ENCODE measurements at places on chromosomes 4 and X.

DNA sequence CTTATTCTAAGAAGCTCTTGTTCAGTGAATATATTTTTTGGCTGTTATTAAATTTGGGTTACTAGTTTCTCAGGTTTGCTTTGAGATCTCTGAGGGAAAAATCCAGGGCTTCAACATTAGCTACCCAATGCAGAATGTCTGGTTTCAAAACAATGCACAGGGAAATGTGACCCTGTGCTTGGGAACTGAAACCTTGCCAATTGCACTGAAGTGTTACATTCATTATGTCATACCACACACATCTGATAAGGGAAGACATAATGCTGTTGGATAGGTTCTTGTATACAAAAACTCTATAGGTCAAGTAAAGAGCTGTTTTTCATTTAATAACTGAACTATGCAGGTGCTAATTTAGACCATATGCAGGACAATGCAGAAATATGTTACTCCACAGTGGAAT is 345.3 kb upstream of the BMP3 start:
- DNase-seq, result no peak

DNA sequence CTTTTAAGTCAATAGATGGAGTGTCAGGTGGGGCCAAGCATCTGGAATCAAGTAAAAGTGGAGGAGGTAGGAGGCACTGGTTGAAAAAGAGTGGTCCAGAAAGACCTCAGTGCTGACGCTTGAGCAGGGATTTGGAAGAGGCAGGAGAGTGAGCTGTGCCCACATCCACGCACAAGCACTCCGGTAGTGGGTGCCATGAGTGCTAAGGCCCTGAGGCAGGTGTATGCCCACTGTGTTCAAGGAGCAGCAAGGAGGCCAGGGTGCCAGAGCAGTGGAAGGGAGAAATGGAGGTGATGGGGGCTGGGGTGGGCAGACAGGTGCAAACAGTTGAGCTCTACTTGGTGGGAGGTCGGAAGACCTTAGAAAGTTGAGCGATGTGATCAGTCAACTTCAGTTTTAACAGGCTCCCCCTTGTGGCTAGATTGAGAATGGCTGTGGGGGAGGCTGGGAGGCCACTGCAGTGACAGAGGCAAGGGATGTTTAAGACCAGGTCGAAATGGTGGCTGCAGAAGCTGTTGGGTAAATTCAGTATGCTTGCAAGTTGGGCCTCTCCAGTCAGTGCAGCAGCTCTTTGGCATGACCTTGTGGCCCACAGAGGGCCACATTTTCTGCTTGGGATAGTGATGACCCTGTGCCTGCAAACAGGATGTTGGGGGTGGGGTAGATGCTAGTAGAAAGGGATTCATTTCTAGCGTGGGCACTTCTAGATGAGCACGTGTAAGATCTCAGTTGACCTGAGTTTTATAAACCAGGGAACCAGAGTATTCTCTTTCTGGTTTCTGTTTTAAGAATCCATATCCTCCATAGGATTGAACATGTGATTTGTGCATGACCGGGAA is 12.7 kb downstream of the TKTL1 start:
- peak; percentile 74 for DNase-seq

DNA sequence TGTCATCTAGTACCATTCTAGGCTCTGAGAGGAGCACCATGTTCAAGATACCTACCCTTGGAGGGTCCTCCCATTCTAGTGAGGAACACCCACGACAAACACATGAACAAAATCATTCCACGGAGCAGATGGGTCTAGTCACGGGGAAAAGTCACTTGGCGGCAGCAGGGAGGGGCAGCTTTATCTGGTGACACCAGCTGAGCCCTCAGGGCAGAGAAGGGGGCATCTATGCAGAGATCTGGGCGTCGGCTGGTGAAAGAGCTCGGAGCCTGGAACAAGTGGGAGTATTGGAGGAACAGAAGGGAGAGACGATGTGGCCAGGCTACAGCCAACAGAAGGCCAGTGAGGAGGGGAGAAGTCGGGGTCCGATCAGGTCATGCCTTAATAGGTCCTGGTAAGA is 11.9 kb upstream of the PDHA1 start:
- peak; percentile 73 for DNase-seq

GRCh38 chr4:141845901-141846300 is 209.5 kb downstream of the IL15 start:
- DNase-seq, result no peak

DNA sequence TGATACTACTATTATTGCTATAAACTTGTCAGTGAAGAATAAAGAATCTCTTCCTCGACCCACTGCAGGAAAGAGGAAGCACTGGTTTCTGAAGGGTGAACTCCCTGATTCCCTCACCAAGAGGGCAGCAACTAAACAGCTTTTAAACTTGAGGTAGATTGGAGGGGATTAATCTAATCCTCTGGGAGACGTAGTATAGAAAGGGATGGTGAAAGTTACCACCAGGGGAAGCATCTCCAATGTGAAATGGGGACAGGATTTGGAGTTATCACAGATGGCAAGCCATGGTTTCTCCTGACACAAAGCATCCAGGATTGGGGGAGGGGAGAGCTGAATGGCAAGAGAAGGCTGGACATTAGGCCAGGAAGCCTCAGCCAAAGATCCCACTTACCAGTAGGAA is 62.7 kb upstream of the PTPN13 start:
- no peak for DNase-seq

DNA sequence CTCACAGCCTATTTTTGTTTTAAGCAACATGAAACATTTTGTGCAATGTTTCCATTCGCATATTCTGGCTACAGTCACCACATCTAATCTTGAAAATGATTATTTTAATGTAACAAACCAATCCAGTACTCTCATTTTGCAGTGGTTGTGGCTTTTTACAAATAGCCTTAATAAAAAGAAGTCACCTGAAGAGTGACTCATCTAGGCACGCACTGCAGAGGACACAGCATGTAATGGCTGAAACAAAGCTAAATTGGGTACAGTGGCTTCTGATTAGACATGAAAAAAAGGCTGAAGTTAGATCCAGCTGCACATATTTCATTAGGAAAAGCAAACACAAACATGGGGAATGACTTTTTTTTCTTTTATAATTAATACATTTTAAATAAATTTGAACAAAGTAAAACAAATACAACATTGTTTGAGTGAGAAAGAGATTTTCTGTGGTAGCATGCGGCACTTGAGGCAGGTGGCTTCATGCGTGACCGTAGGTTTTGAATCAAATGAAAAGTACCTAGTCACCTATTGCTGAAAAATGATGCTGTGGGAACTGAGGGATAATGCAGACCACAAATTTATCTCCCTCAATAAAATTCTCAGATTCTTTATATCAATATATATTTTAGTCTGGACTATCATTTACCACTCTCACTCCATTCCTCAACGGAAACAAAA is 240.8 kb upstream of the DDX53 start:
- DNase-seq, result no peak

- DNase-seq, result peak; percentile 86
Observed at GRCh38 chrX:68693481-68694434, 46.3 kb downstream of the STARD8 start.

- DNase-seq, result no peak
Observed at GRCh38 chrX:151711154-151711553, 4.7 kb upstream of the FATE1 start.

DNA sequence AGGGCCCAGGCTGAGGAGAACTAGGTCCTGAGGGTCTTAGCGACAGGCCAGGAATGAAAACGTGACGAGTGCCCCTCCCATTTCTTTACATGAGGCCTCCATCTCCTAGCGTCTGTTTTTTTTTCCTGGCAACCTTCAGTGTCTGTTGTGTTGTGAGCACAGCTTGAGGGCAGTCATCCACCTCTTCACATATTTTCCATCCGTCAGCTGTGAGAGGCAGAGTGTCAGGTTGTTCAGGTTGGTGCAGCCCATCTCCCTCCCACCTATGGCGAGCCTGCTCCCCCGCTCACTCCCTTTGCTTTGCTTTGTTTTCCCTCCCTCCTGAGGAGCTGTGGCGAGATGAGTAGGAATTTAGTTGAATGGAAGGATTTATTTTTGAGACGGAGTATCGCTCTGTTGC is 51.7 kb upstream of the CHRNA9 start:
- no peak for DNase-seq

- DNase-seq, result no peak
Observed at GRCh38 chr4:107468812-107469211, 251.2 kb downstream of the PAPSS1 start.

- no peak for DNase-seq
Observed at GRCh38 chr4:70463335-70463734, 8.7 kb upstream of the MUC7 start.

- peak; percentile 95 for DNase-seq
Observed at GRCh38 chr4:26782168-26782829, 78.3 kb upstream of the STIM2 start.

- DNase-seq, result no peak
Observed at GRCh38 chr4:40804598-40804997, 54.8 kb downstream of the NSUN7 start.

DNA sequence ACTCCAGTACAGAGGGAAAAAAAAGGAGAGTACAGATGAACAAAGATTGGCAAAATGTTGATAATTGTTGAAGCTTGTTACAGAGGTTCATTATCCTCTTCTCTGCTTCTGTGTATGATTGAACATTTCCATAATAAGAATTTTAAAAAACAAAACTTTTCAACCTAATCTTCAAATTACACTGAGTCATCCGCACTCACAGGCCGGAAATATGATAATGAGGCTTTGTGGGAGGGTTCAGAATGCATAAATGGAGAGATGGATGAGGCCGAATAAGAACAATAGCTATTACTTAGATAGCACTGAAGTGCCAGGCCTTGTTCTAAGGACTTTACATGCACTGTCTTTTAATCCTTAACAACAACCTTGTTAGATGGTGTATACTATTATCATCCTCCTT is 4.6 kb upstream of the ERCC6L start:
- peak; percentile 54 for DNase-seq

GRCh38 chrX:107000013-107000515 is at the start of gene MORC4:
TSS of gene MORC4 (minus strand) at chrX:107000212. CDS start at chrX:106999969, 243 bp downstream.
- DNase-seq, result peak; percentile 29

GRCh38 chrX:39759526-39760224 is 338.1 kb downstream of the BCOR start:
- DNase-seq, result no peak

DNA sequence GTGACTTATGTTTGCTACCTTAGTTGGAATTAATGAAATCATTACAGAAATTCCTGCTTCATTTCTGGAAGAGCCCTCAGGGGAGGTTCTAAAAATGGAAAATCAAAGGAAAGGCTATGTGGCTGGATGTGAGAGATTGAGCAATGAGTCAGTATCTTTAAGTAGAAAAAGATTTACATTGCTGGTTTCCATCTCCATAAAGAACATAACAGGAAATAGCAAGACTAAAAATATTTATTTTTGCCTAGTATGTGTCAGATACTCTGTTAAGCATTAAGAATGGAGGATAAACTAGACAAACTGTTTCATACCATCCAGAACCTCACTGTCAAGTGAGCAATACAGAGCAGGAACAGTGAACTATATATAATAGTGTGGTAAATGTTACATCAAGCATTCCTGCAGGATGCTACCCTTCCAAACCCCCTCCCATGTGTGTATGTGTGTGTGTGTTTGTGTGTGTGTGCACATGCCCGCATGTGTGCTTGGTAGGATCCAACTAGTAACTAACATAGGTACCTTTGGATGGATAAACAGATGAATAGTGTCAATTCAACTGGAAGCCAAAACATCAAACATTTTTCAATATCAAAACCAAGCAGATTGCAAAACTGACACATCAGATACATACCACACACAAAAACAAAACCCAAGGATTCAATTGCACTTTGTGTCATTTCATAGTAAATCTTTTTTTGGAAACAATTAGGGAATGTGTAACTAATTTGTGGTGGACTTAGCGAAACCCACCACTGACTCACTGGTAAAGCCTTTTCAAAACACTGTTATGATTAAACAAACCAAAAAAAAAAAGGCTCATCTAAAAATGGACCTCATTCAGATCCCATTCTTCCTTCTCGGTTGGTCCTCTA is 223.4 kb downstream of the SHROOM3 start:
- DNase-seq, result no peak

- no peak for DNase-seq
Observed at GRCh38 chr4:17232566-17233253, 279.2 kb downstream of the QDPR start.

GRCh38 chr4:151408380-151408629 is 671 bp upstream of the FHIP1A start:
- DNase-seq, result no peak

DNA sequence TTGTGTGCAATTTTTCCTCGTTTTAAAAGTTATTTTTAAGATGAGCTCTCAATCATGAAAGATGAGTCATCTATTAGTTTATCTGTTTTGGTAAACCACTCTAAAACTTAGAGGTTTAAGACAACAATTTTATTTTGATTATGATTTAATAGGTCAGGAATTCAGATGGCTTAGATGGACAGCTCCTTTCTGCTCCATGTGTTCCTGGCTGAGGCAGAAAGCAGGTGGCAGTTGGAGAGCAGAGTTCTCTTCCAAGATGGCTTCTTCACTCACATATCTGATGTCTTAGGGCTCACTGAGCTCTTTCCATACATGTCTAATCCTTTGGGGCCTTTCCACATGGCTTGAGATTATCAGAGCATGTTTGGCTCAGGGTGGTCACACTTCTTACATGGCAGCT is 48.3 kb upstream of the GRPR start:
- no peak for DNase-seq

DNA sequence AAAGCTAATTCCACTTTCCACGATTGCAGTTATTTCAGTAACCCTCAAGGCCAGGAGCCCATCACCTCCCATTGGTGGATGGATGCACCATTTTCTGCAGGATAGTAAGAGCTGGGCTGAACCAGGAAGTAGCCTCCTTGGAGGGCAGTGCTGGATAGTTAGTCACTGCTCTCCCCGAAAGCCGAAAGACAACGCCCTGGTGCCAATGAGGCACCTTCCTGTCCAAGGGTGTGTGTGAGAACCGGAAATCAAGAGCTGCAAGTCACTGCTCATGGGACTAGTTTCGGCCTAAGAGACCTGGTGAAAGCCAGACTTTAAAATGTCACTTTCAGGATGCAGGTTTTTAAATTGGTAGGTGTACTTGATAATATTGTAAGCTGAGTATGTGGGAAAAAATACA is 203.8 kb upstream of the HS3ST1 start:
- no peak for DNase-seq

- DNase-seq, result peak; percentile 20
Observed at GRCh38 chr4:178808106-178808505, 1365.9 kb upstream of the AGA start.

GRCh38 chr4:66688674-66689073 is 856.6 kb downstream of the CENPC start:
- peak; percentile 19 for DNase-seq

- no peak for DNase-seq
Observed at GRCh38 chr4:47746122-47746521, 91.7 kb downstream of the CORIN start.

DNA sequence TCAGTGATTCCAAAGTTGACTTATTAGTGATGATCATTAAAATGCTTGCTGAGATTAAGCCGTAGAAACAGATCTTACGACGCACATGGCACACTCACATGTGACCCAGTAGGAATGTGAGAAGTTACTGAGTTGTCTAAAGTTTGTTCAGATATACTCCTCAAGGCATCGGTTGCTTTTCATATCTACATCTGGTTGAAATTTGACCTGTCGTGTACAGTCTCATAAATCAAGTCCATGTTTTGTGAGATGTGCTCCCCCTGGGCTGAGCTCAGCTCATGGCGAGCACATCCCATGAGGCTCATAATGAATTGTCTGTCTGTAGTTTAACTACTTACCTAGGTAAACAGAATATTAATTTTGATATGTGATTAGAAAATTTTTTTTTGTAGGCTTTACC is 67.0 kb downstream of the TNIP2 start:
- DNase-seq, result no peak
